Esophagus muscularis mucosa (tissue), 4 donors: ENCODE measurements at places on chromosomes 4 and X. TPM values are rescaled to one million over a fixed set of nuclear protein-coding genes. Genes with fewer than 3 reads are reported as not detected.
A peak's percentile ranks its signal among the peaks of the same experiment; 100 is the strongest.

Gene KCTD8
- total RNA-seq, result 2.4 TPM

Gene PRSS12
- 0.46 TPM for total RNA-seq

Gene XAGE2
- total RNA-seq, result not detected

Gene IL13RA2
- not detected for total RNA-seq

- H3K27ac ChIP-seq, result no peak overlapping the region
- DNase-seq, result no peak
- no peak overlapping the region for H3K4me3 ChIP-seq
- H3K4me1 ChIP-seq, result peaks cover 19% of the 10 kb centered on the region
These were observed 52.1 kb downstream of the PSAPL1 start for GRCh38 chr4:7382634-7383014.

GRCh38 chr4:21167711-21168110 lies 467.5 kb downstream of the PACRGL start:
- H3K4me1 ChIP-seq, result no peaks in the 10 kb centered on the region
- no peaks in the 10 kb centered on the region for H3K36me3 ChIP-seq
- no peak overlapping the region for H3K27ac ChIP-seq
- H3K27me3 ChIP-seq, result no peaks in the 10 kb centered on the region

GRCh38 chr4:143240939-143241679 lies 56.4 kb downstream of the USP38 start:
- H3K4me1 ChIP-seq, result peaks cover 34% of the 10 kb centered on the region
- no peak overlapping the region for H3K4me3 ChIP-seq
- no peaks in the 10 kb centered on the region for H3K27me3 ChIP-seq
- H3K27ac ChIP-seq, result peak overlapping the region; percentile 78
- DNase-seq, result no peak

DNA sequence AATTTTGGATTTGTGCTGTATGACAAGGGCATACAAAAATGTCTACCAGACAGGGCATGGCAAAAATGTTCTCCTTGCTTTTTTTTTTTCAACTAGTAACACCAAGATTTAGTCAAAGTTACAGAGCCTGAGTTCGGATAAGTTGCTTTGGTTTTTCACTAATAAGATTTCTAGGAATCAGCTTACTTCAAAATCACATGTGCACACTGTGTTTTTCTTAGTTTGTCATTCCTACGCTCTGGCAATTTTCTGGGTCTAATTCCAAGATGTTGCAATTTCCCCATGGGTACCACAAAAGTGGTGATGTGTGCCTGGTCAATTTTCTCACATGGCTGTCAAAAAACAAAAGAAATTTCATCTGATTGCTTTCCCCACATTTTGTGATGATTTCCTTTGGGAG lies 6.3 kb downstream of the C1QTNF7 start:
- peak; percentile 24 for DNase-seq
- no peak overlapping the region for H3K4me3 ChIP-seq
- H3K36me3 ChIP-seq, result no peaks in the 10 kb centered on the region
- no peaks in the 10 kb centered on the region for H3K27me3 ChIP-seq
- H3K4me1 ChIP-seq, result peaks cover 28% of the 10 kb centered on the region
- H3K27ac ChIP-seq, result no peak overlapping the region

- no peak overlapping the region for H3K27ac ChIP-seq
- peaks cover 13% of the 10 kb centered on the region for H3K4me1 ChIP-seq
- H3K4me3 ChIP-seq, result no peak overlapping the region
- H3K27me3 ChIP-seq, result no peaks in the 10 kb centered on the region
- H3K36me3 ChIP-seq, result peaks cover 43% of the 10 kb centered on the region
- DNase-seq, result no peak
These were observed 60.8 kb upstream of the TBC1D14 start for GRCh38 chr4:6848717-6849305.

DNA sequence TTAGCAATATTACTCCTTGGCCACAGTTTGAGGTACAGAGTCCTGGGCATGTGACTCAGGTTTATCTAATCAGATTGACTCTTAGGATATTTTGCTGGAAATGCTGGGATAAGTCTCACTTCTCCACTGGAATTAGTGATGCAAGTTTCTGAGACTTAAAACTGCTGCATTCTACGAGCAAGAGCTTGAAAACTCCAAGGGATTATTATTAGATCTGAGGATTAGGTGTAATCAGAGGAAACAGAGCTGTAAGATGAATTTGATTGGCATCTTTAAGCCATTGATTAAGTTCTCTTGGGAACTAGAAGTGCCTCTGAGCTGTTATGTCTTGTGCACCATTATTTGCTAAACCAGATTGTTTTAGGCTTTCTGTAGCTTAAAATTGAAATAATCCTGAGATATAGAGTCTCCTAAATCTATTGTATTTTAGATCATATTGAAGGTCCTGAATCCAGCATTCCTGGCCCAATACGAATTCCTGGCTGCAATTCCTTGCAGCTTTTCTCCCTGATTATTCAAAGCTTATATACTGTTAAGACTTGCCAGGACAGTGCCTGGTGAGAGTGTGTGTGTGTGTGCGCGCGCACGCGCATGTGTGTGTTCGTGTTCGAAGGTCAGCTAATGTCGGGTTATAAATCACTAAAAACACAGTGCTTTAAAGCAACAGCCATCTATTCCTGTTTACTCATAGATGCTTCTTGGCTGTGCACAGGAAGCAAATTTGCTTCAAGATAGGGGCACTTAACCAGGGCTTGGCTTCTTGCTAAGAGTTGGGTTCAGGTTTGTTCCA lies 735.1 kb downstream of the STIM2 start:
- H3K27ac ChIP-seq, result no peak overlapping the region
- no peaks in the 10 kb centered on the region for H3K4me1 ChIP-seq
- no peak overlapping the region for H3K4me3 ChIP-seq
- no peaks in the 10 kb centered on the region for H3K27me3 ChIP-seq

DNA sequence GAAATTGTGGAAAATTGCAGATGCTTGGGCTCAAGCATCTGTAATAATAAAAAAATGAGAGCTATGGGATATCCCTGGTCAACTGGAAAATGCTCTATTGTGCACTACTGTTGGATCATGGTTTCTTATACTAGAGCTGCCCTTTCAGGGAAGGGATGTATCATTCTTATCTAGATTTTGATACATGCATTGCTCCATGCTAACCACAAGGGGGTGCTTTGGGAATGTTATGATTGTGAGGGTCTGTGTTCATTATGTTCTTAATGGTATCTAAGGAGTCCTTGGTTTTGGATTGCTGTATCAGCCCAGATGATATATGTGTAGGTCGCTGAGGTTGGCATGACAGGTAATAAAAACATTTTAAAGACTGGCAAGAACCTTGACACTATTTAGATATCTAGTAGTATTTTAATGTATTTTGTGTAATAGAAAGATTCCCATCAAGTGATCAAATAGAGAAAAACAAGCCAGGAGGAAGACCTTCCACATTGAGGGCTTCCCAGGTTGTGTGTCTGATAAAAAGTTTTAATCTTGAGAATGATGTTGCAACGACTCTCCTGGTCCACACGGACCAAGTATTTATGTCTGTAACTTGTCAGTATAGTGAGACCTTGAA lies 49.2 kb upstream of the TLR2 start:
- H3K36me3 ChIP-seq, result peaks cover 34% of the 10 kb centered on the region
- H3K4me1 ChIP-seq, result no peaks in the 10 kb centered on the region
- H3K27ac ChIP-seq, result no peak overlapping the region
- no peaks in the 10 kb centered on the region for H3K27me3 ChIP-seq
- no peak for DNase-seq
- no peak overlapping the region for H3K4me3 ChIP-seq

- no peaks in the 10 kb centered on the region for H3K36me3 ChIP-seq
- peaks cover 6% of the 10 kb centered on the region for H3K4me1 ChIP-seq
- H3K27me3 ChIP-seq, result no peaks in the 10 kb centered on the region
- no peak overlapping the region for H3K27ac ChIP-seq
These were observed 331.7 kb downstream of the HNRNPD start for GRCh38 chr4:82042042-82042441.

DNA sequence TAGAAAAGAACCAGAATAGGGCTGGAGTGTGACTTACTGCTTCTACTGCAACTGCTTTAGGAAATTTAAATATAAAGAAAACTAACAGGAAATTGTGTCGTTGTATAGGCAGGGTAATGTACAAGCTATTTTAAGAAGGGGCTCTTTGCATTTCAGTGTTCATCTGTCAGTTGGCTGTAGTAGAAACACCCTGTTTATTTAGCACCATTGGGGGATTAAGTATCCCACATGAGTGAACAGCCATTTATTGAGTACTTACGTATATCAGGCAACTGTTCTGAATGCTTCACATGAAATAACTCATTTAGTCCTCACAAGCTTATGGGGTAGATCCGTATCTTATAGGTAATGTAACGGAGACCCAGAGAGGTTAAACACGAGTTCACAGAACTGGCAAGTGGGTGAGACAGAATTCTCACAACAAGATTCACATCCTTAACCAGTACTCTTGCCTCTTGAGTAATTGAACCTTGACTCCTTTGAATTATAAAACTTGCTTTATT lies 23.9 kb downstream of the STIM2 start:
- H3K27ac ChIP-seq, result no peak overlapping the region
- no peaks in the 10 kb centered on the region for H3K36me3 ChIP-seq

- no peaks in the 10 kb centered on the region for H3K27me3 ChIP-seq
- no peak for DNase-seq
- no peak overlapping the region for H3K4me3 ChIP-seq
- no peaks in the 10 kb centered on the region for H3K36me3 ChIP-seq
These were observed 869.6 kb downstream of the CCSER1 start for GRCh38 chr4:90996813-90997212.

GRCh38 chrX:12237131-12237530 lies 98.9 kb downstream of the FRMPD4 start:
- no peaks in the 10 kb centered on the region for H3K27me3 ChIP-seq
- no peaks in the 10 kb centered on the region for H3K4me1 ChIP-seq
- H3K27ac ChIP-seq, result no peak overlapping the region
- no peaks in the 10 kb centered on the region for H3K36me3 ChIP-seq
- H3K4me3 ChIP-seq, result no peak overlapping the region

DNA sequence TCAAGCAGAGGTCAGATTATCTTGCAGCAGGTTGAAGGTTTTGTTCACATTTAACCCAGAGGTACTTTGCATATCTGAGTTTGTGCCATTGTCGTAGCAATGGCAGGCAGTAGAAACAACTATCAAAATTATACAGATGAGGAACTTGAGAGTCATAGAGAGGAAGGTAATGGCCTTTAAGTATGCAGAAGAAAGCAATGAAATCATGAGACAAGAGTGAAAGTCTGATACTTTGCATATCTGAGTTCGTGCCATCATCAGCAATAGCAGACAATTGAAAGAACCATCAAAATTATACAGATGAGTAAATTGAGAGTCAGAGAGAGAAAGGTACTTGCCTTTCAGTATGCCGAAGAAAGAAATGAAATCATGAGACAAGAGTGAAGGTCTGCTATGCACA lies 154.1 kb downstream of the NLGN4X start:
- H3K27ac ChIP-seq, result no peak overlapping the region
- H3K27me3 ChIP-seq, result no peaks in the 10 kb centered on the region
- no peaks in the 10 kb centered on the region for H3K36me3 ChIP-seq
- DNase-seq, result no peak

GRCh38 chr4:26022346-26023202 lies 108.6 kb downstream of the SMIM20 start:
- H3K4me3 ChIP-seq, result no peak overlapping the region
- H3K27ac ChIP-seq, result no peak overlapping the region
- H3K27me3 ChIP-seq, result no peaks in the 10 kb centered on the region
- no peak for DNase-seq
- H3K4me1 ChIP-seq, result peaks cover 16% of the 10 kb centered on the region
